Aortic smooth muscle cell (primary cell): ENCODE measurements at places on chromosomes 2 and 18. TPM values are rescaled to one million over a fixed set of nuclear protein-coding genes. Genes with fewer than 3 reads are reported as not detected.

ITGB6 gene
- under 0.01 and 0.06 TPM in 2 replicates for total RNA-seq

FEV gene
- not detected in 2 replicates for total RNA-seq

MEP1B gene
- not detected in 2 replicates for total RNA-seq

LOXL3 gene
- total RNA-seq: 66.2 and 155 TPM in 2 replicates

ITGAV gene
- total RNA-seq: 99.5 and 144 TPM in 2 replicates

ABCG5 gene
- total RNA-seq: under 0.01 TPM in 1 of 2 replicates, not detected in the other
